Uterus (tissue), 4 donors: ENCODE measurements at places on chromosomes 12 and 14.

DNA sequence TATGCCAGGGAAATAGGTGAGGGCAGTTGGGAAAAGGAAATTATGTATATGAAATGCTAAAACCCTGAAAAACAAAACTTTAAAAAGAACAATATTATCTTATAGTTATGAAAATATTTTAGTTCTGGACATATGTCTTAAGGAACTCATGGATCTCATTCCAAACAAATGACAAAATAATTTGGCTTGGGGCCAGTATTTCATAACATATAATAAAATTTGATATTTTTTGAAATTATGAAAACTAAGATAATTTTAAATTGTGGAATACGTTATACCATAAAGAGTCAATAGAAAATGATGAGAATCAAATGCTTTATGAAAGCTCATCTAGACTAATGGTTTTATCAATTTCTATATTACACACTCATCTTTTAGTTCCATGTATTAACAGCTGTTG is 173.8 kb upstream of the DCN start:
- DNase-seq = no peak

DNA sequence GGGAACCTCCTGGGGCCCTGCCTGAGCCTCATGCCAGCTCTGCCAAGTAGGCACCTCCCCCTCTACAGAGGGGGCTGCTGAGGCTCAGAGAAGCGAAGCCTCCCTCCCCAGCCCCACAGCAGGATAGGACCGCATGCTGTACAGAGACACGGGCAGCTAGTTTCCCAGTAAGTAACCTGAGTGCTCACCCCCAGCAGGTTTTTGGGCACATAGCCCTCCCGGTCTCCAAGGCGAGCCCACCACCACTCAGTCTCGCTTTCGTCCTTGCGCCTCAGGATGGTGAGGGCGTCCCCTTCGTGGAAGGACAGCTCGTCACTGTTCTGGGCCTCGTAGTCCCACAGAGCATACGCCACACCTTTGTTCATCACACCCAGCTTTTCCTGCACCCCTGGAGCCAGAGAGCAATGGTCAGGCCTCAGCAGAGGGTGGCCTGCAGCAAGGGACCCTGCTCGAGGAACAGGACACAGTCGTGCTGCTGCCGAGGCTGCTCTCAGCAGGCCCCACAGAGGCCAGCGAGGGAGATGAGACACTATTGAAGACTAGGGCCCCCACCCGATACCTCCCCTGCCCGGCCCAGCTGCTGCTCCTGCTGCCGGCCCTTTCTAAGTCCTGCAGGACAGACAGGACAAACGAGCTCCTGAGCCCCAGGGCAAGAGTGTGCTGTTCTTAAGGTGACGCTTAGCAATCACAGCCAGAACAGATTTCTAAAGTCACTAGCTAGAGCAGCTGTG is 20.4 kb downstream of the ZFYVE21 start:
- no peak for DNase-seq

DNA sequence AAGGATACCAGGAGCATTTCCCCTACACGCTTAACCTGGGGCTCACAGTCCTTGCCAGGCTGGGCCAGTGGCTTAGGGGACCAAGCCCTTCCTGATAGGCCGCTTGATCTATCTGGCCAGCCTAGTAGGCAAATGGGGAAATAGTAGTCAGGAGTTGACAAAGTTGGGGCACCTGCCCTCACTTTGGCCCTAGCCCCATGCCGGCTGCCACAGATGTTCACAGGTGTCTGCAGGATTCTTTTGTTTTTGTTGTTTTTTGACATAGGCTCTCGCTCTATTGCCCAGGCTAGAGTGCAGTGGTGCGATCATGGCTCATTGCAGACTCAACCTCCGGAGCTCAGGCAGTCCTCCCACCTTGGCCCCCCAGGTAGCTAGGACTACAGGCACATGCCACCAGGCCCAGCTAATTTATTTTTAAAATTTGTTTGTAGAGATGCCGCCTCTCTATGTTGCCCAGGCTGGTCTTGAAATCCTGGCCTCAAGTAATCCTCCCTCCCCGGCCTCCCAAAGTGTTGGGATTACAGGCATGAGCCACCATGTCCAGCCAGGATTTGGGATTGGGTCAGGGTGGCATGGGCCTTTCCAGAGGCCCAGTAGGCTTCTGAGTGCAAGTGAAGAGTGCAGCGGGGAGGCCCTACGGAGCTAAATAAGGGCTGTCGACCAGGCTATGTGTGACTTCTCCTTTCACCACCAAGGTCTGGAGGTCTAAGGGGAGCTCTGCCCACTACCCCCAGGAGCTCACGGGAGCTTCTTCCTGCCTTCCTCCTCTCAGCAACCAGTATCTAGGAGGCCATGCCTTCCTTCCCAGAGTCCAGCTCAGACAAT is 15.5 kb upstream of the HDAC7 start:
- no peak for DNase-seq

- peak; percentile 86 for DNase-seq
Measured at GRCh38 chr14:23068789-23069412, 11.6 kb upstream of the CDH24 start.

GRCh38 chr12:8483079-8483478 is 27.3 kb downstream of the CLEC6A start:
- DNase-seq = no peak

DNA sequence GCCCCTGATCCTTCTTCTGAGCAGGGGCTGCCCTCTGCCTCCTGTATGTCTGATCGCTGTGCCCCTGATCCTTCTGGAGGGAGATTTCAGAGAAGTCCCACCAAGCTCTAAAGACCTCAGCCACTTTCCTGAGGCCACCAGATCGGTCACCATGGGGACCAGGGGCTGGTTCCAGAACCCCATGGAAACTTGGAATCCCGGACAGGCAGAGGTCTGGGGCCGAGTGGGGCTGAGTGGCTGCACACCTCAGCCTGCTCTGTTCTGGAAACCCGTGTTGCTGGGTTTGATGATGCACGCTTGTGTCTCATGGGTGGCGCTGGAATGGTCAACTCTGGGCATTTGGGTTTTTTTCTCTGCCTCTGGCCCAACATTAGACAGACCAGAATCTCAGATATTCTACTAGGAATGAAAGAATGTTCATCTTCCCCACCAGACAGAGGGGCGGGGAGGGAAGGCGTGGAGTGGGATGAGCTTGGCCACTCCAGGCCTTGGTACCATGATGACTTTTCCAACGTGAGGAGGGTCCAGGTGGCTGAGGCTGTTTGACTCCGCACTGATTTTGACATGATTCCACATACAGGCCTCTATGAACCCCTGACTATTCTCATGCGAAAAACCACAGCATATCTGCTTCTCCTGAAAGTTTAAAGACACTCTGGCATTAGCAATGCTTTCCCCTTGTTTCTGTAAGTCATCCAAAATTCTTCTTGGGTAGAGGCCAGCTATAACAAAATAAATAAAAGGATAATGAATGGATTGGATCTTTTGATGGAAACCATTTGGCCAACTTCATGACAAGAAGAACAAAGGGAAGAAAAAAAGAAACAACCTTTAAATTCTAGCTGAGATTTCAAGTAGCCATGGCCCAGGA is 114.5 kb downstream of the ADGRD1 start:
- no peak for DNase-seq

DNA sequence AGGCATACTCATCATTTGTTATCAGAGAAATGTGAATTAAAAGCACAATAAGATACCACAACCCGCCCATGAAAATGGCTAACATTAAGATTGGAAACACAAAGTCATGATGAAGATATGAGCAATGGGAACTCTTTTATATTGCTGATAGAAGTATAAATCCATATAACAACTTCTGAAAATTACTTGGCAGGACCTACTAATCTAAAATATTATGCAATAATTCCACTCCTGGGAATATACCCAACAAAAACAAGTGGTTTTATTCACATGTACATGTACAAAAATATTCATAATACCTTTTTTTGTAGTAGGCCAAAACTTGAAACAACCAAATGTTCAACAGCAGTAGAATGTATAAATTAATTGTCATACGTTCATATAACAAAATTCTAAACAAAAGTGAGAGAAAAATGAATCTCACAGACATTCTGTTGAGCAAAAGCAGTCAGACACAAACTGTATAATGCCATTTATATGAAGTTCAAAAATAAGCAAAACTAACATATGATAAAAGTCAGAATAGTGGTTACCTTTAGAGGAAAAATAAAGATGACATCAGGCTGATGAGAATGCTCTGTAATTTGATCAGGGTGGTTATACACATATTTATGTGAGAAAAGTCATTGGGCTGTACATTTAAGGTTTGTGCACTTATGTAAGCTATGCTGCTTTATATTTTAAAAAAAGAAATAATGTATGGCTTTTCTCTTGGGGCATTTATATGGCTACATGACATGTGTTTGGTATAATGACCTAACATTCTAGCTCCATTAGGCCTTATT is 309.2 kb upstream of the KITLG start:
- no peak for DNase-seq

GRCh38 chr12:70110085-70110484 is 133.1 kb upstream of the CNOT2 start:
- no peak for DNase-seq

- DNase-seq = no peak
Measured at GRCh38 chr12:39771456-39771855, 151.9 kb upstream of the ABCD2 start.

DNA sequence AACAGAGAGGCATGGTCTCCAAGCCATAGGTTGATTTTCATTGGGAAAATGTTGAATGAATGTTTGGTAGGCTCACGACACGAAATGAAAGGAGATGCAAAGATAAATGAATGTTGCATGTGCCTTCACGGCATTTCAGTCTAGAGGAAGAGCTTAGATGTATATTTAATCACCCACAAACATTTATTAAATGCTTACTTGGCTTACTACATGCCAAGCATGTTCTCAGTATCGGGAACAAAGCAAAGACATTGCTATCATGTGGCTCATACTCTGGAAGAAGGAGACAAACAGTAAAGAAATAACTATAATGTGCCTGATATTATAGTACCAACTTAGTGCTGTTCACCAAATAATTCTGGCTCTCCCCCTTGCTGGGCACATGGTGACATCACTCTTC is 133.5 kb downstream of the LLPH start:
- no peak for DNase-seq

DNA sequence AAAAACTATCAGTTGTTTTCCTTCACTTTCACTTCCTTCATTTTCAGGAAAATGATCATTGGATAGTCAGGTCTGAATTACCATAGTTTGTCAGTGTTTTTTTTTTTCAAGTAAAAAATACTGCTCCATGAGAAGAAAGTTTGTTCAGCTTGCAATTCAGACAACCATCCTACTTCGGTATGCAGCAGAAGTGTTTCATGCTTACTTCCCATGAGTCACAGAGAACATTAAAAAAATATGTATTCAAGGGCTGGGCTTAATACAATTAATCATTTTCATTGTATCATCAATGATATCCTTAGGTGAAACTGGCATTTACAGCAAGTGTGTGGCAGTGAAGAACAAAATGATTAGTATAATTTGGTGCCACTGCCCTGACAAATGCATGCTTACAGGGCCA is 21.6 kb downstream of the PYM1 start:
- DNase-seq = no peak

DNA sequence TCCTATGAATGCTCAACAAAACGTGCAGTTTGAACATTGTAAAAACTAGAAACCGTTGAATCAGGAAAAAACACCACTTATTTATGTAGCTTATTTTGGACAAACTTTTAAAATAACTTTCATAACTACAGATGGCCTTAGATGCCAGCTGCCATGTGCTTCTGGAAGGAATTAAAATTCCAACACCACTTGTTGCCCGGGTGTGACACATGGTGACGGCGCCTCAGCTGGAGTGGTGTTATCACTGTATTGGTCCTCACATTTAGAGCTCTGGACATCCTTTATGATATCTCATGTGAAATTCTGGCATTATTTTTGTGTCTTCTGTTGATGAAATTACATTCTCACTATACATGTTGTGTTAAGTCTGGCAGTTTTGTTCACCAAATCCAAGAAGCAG is 211.0 kb downstream of the IPO8 start:
- no peak for DNase-seq

GRCh38 chr12:41485203-41485602 is 297.1 kb downstream of the PDZRN4 start:
- no peak for DNase-seq

- peak; percentile 93 for DNase-seq
Measured at GRCh38 chr12:115341442-115341841, 657.5 kb upstream of the TBX3 start.

DNA sequence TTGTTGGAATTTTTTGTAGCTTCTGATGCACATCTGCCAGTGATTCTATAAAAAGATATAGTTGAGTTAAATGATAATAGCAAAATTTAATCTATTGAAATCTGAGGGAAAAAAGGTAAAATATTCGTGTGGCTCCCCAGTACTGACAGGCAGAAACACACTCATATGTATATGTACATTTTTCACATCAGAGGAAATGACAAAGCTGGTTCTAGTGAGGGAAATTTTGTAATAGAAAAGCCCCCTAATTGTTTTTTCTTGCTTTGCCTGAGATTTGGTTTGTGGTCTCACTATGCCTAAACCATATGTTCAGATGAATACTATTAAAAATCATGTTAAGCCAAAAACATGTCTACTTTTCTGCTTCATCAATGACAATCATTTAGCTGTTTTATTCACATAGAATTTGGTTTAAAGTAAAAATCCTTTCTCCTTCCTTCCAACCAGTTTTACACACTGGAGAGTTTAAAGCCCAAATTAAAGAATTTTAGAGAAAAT is 203.5 kb downstream of the ANO6 start:
- no peak for DNase-seq

- no peak for DNase-seq
Measured at GRCh38 chr12:50751948-50752721, 11.8 kb upstream of the ATF1 start.

GRCh38 chr14:35760143-35760542 is 49.0 kb downstream of the RALGAPA1 start:
- DNase-seq = no peak

GRCh38 chr14:103382376-103382775 is 2.8 kb upstream of the MARK3 start:
- DNase-seq = no peak

- no peak for DNase-seq
Measured at GRCh38 chr14:51203881-51204280, 36.2 kb upstream of the TMX1 start.

GRCh38 chr14:102785595-102785963 is 8.3 kb downstream of the TRAF3 start:
- DNase-seq = no peak

- DNase-seq = no peak
Measured at GRCh38 chr12:130639476-130640424, 76.3 kb downstream of the RIMBP2 start.

- DNase-seq = no peak
Measured at GRCh38 chr12:40560848-40561247, 131.4 kb upstream of the CNTN1 start.

- no peak for DNase-seq
Measured at GRCh38 chr14:30573966-30574365, 15.0 kb downstream of the G2E3 start.

DNA sequence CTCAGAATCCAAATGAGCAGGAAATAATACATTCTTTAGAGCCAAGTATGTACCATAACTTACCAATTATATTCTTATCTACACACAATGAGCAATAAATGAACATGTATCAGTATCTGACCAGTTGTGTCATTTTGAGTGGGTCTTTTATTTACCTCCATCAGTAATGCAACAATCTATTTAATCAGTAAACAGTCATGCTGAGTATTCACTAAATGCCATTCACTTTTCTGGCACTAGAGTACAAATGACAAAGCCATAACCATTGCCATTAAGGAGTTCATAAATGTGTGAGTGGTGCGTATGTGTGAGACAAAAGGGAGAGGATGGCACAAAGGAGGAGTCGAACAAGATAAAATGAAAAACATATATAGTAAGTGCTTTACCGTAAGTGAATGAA is 1.5 kb upstream of the STRAP start:
- DNase-seq = no peak

- no peak for DNase-seq
Measured at GRCh38 chr12:113899561-113900471, 66.3 kb downstream of the RBM19 start.

- no peak for DNase-seq
Measured at GRCh38 chr14:32998433-32998832, 59.8 kb downstream of the NPAS3 start.
